ENCODE measurements at places on chromosomes 1 and 21.

DNA sequence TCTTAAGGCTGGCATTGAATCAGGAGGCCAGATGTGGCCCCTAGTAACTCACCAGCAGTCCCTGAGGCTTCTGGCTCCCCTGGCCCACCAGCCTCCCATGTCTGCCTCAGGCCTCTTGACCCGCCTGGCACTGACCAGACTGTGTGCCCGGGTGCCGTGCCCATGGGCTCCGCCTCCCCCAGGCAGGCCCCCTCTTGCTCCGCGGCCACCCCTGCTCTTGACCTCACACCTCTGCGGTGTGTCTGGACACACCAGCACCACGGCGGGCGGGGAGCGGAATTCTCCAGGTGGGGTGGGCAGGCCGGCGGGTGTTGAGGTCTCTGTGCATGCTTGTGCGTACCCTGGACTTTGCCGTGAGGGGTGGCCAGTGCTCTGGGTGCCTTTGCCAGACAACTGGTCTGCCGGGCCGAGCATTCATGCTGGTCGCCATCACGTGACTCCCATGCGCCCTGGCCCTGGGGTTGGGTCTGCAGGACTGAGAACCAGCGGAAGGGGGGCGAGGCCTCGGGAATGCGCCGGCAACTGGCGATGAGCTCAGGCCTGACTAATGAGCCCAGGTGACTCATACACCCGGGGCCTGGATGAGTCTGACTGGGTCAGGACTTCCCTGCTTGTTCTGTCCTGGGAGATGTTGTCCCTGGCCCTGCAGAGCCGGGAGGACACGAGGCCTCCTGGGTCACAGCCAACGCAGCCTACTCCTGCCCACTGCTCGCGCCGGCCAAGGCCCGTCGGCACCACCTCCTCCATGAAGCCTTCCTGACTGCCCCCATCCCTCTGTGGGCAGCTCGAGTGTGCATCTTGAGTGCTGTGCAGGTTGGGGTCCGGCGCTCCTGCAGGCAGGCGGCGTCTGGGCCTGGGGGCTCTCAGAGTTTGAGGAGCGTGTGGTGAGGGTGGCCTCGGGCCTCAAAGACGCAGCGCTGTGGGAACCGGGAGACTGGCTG lies 22.6 kb downstream of the COL18A1 start:
- peak; percentile 83 for ATAC-seq

DNA sequence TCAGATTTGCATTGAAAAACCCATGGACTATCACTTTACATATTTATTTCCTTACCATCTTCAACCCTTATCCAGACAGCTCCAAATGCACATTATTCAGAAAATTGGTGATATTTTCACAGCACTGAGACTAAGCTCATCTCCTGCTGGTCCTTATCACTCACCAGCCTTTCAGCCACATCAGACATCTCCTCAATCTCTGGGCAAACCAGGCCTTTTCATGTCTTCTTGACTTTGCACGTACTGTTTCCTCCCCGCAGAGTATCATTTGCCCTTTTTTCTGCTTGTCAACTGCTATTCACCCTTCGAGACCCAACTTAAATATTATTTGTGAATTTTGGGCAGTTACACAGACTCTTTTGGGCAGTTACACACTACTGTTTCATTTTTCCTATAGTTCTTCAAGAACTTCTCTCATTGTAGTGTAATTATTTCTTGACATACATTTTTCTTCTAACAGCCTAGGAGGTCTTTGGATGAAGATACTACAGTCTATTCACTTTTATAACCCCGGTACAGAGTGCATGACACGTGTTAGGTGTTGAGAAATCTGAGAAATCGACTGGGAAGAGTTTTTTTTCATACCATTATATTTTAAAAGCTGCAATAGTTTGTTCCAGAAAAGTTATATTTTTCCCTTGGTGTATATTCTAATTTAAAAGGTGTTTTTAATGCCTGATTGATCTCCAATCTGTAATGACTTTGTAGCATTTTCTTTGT lies 98.0 kb downstream of the FGGY start:
- no peak for ATAC-seq

- ATAC-seq: no peak
Observed at GRCh38 chr1:21564521-21565095, 55.4 kb downstream of the ALPL start.

DNA sequence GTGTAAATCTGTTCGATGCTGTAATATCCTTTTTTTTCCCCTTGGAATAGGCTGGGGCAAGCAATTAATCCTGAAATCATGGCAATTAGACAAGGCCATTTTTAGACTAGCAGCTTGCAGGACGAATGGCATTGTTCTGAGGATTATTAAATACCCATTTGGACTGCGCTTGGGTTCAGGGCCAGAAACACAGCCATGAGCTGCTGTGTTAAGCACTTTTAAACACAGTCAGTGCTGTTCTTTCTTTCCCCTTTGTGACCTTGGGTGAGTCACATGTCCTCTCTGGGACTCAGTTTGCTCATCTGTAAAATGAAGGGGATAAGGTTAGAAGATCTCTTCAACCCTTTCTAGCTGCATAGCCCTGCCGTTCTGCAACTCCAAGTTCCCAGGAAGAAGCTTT lies 58.6 kb upstream of the C8B start:
- no peak for ATAC-seq

DNA sequence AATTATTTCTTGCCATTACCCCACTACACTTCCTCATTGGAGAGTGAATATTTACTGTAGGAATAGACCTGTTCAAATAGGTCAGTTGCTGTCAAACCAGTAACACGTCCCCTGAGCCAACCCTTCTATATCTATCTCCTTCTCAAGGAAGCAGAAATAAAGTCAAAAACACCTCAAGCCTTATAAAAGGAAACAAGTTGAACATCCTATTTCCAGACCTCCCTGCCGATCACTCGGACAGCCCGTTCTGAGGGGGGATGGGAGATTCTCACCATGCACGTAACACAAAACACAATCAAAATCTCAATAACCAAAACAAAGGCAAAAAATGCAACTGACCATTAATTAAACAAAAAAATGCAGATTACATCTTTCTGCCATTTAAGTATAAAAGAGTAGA lies 121.5 kb upstream of the KRTAP19-8 start:
- no peak for ATAC-seq

Data from gastroesophageal sphincter (tissue), 4 donors.